ENCODE measurements at places on chromosomes 4 and X. TPM values are rescaled to one million over a fixed set of nuclear protein-coding genes. Genes with fewer than 3 reads are reported as not detected.

Gene USP26
- not detected for polyA plus RNA-seq

Gene FAM149A
- polyA plus RNA-seq = 0.42 TPM

Gene ABLIM2
- polyA plus RNA-seq = 3.3 TPM

Gene MAGIX
- polyA plus RNA-seq = 1.2 TPM

Gene SH3D19
- polyA plus RNA-seq = not detected

Gene REELD1
- 7.8 TPM for polyA plus RNA-seq

Gene TSPAN5
- polyA plus RNA-seq = 2.6 TPM

Gene AKAP14
- polyA plus RNA-seq = not detected

Gene SMIM10
- polyA plus RNA-seq = 0.52 TPM

Gene P2RY4
- polyA plus RNA-seq = 0.14 TPM

Gene ARHGAP36
- polyA plus RNA-seq = not detected

Gene FAM53A
- 3.2 TPM for polyA plus RNA-seq

Gene LDB2
- polyA plus RNA-seq = not detected

Gene FGD1
- 0.03 TPM for polyA plus RNA-seq

Gene WNK3
- polyA plus RNA-seq = 0.07 TPM

Gene SAGE1
- 0.18 TPM for polyA plus RNA-seq

Gene CLDN34
- polyA plus RNA-seq = not detected

Gene SHROOM3
- 1.5 TPM for polyA plus RNA-seq

Gene SLC4A4
- polyA plus RNA-seq = not detected

Gene CLTRN
- polyA plus RNA-seq = 0.35 TPM

Gene TMPRSS11F
- polyA plus RNA-seq = not detected

Gene FSTL5
- not detected for polyA plus RNA-seq

Gene PSAPL1
- not detected for polyA plus RNA-seq

Gene FAM9C
- polyA plus RNA-seq = not detected

Gene MAGT1
- 14.9 TPM for polyA plus RNA-seq

Gene PRR32
- not detected for polyA plus RNA-seq

Gene GAGE12F
- not detected for polyA plus RNA-seq

Gene PLXNB3
- polyA plus RNA-seq = 0.35 TPM

Gene CD99
- 50.6 TPM for polyA plus RNA-seq

Gene SLC9A6
- 3.1 TPM for polyA plus RNA-seq

Gene DBET
- not detected for polyA plus RNA-seq

Gene NLRP2B
- polyA plus RNA-seq = not detected

Gene IL13RA2
- not detected for polyA plus RNA-seq

Gene ALPK1
- 6.7 TPM for polyA plus RNA-seq

Gene PACRGL
- 7.5 TPM for polyA plus RNA-seq

Gene DIPK2B
- not detected for polyA plus RNA-seq

Gene SOWAHD
- 1.3 TPM for polyA plus RNA-seq

Gene PNMA6A
- polyA plus RNA-seq = 0.12 TPM

Gene SFRP2
- polyA plus RNA-seq = not detected

Gene ERCC6L
- polyA plus RNA-seq = 0.61 TPM

Gene OTUD6A
- polyA plus RNA-seq = not detected

Gene MND1
- not detected for polyA plus RNA-seq

Gene C1QTNF7
- polyA plus RNA-seq = not detected

Gene SPP1
- not detected for polyA plus RNA-seq

Gene TACR3
- not detected for polyA plus RNA-seq

Gene RNF212
- polyA plus RNA-seq = 2.1 TPM

Gene CORIN
- not detected for polyA plus RNA-seq

Gene PARM1
- 10.4 TPM for polyA plus RNA-seq

Gene ELF4
- polyA plus RNA-seq = 25.1 TPM

Gene NIPAL1
- 0.24 TPM for polyA plus RNA-seq

Gene CENPVL2
- 0.07 TPM for polyA plus RNA-seq

Gene MAGEB2
- not detected for polyA plus RNA-seq

Gene XK
- polyA plus RNA-seq = 0.15 TPM

Gene MSMO1
- 17.0 TPM for polyA plus RNA-seq

Data from B cell (primary cell).